Activated CD4-positive, CD25-positive, alpha-beta regulatory T cell (primary cell): ENCODE measurements at places on chromosomes 16 and 17.
A peak's percentile ranks its signal among the peaks of the same experiment; 100 is the strongest.

- no peak for DNase-seq
Observed at GRCh38 chr16:57807252-57807967, 5.1 kb upstream of the KIFC3 start.

- DNase-seq, result no peak
Observed at GRCh38 chr17:64448665-64449512, at the start of gene MILR1. MILR1 (plus strand) TSS chr17:64449115; CDS start chr17:64449169, 54 bp downstream.

DNA sequence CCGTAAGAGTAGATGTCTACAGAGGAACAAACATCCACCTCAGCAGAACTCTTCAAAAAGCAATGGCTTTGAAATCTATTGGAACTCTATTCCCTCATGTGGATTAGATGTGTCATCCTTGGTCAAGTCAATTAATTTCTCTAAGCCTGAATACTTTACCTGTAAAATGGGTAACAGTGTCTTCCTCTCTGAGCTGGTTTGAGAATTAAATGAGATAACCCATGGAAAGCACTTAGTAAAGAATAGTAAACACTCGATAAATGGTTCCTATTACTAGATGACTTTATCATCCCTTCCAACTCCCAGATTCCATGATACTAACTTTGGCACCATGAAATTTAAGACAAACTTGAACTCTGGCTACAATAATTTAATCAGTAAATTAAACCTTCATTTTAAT is 89.1 kb downstream of the SKAP1 start:
- no peak for DNase-seq

DNA sequence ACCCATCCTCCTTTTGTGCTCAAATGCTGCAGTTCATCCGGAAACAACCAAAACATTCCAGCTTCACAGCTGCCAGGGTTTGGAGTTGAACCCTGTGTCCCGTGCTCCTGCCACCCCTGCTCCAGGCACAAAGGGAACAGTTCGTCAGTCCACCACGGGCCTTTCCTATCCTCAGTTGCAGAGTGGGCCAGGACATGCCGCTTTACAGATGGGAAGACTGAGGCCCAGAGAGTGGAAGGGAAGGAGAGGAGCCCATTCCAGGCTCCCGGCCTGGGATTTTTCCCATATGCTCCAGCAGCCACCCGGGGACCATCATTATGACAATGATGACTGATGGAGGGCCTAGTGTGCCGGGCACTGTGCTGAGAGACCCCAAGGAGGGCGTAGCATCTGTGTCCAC is 27.6 kb downstream of the RAI1 start:
- no peak for DNase-seq

DNA sequence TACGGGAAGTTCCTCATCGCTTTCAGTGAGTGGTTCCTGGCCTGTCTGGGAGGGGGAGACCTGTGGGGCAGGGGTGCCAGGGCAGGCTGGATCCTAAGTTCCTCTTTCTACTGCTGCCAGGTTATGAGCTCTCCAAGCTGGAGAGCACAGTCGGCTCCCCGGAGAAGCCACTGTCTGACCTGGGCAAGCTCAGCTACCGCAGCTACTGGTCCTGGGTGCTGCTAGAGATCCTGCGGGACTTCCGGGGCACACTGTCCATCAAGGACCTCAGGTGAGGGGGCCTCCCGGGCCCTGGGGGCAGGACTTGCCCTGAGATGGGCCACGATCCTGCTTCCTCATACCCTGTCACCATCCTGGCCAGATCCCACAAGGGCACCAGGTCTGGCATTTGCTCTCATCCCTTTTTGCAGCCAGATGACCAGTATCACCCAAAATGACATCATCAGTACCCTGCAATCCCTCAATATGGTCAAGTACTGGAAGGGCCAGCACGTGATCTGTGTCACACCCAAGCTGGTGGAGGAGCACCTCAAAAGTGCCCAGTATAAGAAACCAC is 5.1 kb downstream of the PRSS8 start:
- no peak for DNase-seq

DNA sequence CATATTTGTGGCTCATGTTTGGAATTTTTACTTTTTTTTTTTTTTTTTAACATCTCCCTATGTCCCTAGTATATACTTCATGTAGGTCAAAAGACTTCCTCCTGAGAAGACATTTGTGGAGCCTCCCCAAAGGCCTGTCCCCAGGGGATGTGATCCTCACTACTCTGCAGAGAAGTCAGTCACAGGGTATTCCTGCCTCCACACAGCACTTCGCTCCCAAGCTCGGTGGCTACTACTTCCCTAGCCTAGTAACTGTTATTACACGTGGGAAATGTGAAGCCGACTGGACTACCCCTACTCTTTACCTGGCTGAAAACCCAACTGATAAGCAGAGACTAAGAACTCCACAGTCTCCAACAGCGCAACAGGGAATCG is 116.8 kb downstream of the HIC1 start:
- DNase-seq, result no peak

GRCh38 chr16:48054881-48055601 is 100.8 kb downstream of the ABCC12 start:
- no peak for DNase-seq

- DNase-seq, result peak; percentile 59
Observed at GRCh38 chr17:31858642-31859486, at the start of gene COPRS. COPRS (minus strand) TSS chr17:31859244; CDS start chr17:31859199, 45 bp downstream.

- DNase-seq, result no peak
Observed at GRCh38 chr16:89442990-89443726, 47.2 kb downstream of the ANKRD11 start.

- DNase-seq, result no peak
Observed at GRCh38 chr16:86089991-86090390, 191.0 kb downstream of the IRF8 start.

DNA sequence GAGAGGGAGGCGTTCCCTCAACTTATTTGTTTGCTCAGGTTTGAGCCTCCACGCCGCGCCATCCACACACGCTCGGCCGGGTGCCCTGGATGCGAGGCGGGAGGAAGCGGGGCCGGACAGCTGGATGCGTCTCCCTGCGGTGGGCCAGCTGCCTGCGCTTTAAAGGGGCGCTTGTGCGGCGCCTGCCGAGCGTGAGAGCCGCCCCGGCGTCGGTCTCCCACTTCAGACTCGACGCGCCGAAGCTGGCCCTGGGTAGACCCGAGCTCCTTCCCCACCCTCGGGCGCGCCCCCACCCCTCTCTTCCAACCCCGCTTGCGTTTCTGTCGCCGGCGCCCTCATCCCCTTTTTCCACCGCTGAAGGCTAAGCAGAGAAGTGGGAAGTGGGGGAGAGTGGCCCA is 527 bp upstream of the CHAD start:
- no peak for DNase-seq

DNA sequence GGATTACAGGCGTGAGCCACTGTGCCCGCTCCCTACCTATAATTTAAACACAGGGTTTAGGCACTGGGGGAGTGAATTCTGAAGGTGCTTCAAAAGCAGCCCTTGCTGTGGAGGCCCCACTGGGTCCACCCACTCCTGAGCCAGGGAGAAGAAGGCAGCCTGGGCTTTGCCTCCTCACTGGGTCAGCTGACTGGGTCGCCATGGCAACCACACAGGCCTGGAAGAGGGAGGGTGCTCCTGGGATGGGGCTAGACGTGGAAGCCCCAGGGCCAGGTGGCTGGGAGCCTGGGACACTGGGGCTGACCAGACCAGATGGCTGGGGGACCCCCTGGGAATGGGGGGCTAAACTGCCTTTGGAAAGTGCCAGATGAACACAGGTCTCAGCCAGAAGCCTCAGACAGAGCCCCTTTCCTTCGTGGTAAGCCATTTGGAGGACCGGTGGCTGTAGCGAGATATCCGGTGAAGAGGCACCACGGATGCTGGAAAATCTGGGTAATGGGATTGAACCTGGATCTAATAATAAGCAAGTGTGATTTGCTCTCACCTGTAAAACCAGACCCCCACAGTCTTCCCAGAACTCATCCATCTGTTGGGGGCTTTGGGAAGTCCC is 32.9 kb downstream of the TRARG1 start:
- no peak for DNase-seq

DNA sequence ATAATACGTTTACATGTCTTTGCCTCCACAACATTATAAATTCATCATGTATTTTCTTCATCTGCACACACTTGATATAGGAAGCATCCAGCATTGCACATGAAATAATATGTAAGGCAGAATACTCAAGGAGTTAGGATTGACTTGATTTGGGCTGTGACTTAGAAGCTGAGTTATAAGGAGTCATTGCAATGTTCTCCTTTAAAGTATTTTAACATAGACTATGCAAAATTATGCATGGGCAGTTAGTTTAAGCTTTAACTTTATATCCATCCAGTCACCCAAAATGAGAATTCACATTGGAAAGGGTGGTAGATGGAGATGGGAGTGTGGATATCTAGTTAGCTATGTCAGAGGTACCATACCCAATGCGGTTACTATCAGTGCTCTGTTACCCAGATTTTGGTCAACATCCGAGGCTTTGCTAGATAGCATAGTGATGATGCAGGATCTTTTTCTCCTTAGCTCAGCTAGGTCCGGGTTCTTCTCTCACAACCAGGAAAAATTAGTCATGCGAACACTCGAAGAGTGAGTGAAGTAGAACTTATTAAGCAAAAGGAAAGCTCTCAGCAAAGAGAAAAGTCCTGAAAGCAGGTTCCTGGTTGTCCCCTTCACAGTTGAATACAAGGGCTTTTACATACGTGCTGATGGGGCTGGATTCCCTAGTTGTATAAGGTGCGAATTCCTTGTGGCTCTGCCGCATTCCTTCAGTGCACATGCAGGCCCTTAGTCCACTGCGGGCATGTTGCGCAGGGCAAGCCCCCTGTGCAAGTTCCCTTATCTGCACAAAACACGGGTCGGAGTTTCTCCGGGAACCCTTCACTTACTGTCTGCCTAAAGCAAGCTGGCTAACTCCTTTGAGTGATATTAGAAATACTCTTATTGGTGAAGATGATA is 73.1 kb upstream of the FAM20A start:
- no peak for DNase-seq

DNA sequence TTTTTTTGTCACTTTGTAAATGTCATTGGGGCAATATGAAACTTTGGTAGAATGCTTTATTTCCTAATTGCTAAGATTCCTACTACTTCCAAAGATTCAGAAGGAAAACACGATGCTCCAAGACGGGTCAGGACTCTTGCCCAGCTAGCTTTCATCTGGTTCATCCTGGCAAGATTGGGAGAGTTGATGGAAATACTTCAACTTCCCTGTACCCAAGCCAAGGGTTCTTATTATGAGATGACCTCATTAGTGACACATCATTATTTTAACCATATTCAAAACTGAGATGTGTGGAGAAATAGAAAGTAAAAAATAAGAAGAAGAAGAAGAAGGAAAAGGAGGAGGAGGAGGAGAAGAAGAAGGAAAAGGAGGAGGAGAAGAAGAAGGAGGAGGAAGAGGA is 25.6 kb downstream of the SOX9 start:
- DNase-seq, result no peak

DNA sequence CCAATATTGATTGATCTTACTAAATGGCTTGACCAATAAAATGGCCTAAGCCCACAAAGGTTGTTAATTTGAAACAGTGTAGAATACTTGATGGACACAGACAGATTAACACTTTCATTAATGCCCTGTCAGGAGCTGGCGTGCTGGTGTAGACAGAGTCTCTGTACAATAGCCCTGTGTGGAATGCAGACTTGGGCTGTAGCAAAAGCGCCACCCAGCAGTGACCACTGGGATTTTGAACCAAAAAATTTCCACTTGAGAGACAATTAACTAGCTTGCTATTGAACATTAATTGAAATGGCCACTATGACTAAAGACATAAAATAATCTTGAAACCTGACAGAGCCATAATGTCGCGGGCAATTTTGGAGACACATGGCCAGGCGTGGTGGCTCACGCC is 19.7 kb upstream of the GUCY2D start:
- no peak for DNase-seq

GRCh38 chr17:9162275-9162985 is 141.1 kb downstream of the NTN1 start:
- no peak for DNase-seq

GRCh38 chr16:12208341-12209035 is 232.0 kb downstream of the SNX29 start:
- no peak for DNase-seq

DNA sequence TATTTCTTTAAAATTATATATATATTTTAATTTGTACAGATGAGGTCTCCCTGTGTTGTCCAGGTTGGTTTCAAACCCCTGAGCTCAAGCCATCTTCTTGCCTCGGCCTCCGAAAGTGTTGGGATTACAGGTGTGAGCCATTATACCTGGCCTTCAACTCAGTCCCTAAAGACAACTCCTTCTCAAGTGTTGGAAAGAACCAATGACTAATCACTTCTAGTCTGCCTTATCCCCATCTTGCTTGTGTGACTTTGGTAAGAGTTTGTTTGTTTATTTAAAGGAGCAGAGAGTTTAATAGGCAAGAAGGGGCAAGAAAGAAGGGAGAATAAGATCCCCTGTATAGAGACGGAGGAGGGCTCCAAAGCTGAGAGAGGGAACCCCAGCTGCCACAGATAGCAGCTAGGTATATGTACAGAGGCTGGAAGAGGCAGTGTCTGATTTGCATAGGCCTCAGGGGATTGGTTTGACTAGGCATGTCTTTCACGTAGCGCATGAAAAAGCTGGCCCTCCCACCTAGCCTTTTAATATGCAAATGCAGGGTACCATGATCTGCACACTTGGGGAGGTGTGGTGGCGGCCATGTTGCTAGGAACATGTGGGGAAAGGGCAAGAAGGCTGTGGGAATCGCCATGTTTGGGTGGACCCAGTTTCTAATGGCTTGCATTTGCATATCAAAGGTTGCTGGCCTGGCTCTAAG is 21.5 kb downstream of the ABCC1 start:
- no peak for DNase-seq

DNA sequence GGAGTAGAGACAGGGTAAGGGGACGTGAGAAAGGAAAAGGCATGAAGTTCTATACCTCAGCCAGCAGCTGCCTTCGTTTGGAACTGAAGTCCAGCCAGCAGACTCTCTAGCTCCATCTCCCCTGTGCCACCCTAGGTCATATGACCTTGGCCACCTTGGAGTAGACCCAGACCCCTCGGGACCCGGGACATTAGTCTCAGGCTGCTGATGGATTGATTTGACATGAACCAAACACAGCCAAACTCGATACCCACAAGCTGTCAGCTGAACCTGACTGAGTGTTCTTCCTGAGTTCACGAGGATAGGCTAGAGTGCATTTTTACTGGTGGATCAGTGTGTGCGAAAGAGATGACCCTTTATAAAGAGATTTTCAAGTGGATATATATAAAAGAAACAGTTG is 68.5 kb downstream of the YPEL2 start:
- DNase-seq, result no peak

GRCh38 chr16:51022955-51023354 is 128.1 kb downstream of the SALL1 start:
- DNase-seq, result no peak

- DNase-seq, result no peak
Observed at GRCh38 chr17:55267777-55268648, 3.3 kb downstream of the HLF start.

DNA sequence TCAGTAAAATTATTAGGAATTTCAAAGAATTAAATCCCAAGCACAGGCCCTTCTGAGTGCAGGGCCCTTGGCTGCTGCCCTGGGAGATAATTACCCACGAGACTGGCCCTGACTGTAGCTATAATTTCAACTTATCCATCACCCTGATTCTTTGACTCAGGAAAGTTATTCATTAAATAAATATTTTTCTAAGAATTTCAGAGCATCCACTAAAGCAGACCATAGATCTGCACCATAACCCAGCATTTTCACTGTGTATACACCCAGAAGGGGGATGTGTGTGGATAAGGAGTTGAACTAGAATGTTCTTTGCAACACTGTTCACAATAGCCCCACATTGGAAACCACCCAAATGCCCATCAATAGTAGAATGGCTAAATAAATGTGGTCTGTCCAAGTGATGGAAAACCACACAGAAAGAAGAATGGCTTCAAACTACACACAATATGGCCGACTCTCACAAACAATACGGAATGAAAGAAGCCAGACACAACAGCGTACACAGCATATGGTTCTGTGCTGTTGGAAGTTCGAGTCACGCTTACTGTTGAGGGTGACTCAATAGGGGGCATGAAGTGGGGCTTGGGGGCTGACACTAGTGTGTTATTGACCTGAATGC is 33.9 kb upstream of the MEAK7 start:
- DNase-seq, result no peak
